Amniotic epithelial cell (primary cell): ENCODE measurements at places on chromosomes 7 and 10.
A peak's percentile ranks its signal among the peaks of the same experiment; 100 is the strongest.

DNA sequence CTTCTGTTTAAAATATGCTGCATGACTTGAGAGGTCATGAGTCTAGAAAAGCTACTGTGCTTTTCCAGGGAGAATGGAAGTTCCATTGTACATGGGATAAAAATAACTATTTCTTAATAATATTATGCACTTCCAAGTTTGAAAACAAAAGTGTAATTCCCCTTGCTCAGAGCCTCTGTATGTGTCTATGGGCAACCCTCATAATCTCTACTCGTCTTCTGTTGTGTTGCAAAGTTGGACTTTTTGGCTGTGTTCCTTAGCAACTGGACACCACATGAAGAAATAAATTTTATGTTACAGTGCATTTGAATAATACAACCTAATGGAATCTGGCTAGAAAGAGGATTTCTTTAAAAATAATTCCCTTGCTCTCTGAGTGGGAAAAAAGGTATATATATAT lies 242.6 kb downstream of the TWIST1 start:
- peak; percentile 15 for DNase-seq

- peak; percentile 82 for DNase-seq
Measured at GRCh38 chr7:107564553-107565298, 955 bp downstream of the DUS4L start.

DNA sequence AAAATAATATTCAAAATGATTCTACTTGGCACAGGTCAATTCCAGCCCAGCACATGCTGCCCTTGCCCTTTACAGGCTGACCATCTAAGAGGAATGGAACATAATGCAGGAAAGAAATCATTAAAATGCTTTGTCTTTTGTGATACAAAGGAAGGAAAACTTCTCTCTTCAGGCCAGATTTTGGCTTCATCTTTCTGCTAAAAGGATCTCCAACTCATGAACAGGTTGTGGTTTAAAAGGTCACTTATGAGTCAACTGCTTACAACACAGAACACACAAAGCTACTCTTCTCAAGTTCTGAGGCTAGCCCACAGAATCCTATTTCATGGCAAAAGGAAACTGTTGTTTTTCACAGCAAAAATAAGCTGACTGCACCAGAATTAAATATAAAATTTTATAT lies 197.1 kb downstream of the DOCK4 start:
- DNase-seq, result peak; percentile 78

- DNase-seq, result no peak
Measured at GRCh38 chr7:42023262-42023661, 213.7 kb downstream of the GLI3 start.

DNA sequence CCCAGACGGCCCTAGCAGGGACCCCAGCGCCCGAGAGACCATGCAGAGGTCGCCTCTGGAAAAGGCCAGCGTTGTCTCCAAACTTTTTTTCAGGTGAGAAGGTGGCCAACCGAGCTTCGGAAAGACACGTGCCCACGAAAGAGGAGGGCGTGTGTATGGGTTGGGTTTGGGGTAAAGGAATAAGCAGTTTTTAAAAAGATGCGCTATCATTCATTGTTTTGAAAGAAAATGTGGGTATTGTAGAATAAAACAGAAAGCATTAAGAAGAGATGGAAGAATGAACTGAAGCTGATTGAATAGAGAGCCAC lies 184 bp downstream of the CFTR start:
- DNase-seq, result no peak

GRCh38 chr10:79353000-79353406 lies 5.7 kb downstream of the PPIF start:
- DNase-seq, result no peak

DNA sequence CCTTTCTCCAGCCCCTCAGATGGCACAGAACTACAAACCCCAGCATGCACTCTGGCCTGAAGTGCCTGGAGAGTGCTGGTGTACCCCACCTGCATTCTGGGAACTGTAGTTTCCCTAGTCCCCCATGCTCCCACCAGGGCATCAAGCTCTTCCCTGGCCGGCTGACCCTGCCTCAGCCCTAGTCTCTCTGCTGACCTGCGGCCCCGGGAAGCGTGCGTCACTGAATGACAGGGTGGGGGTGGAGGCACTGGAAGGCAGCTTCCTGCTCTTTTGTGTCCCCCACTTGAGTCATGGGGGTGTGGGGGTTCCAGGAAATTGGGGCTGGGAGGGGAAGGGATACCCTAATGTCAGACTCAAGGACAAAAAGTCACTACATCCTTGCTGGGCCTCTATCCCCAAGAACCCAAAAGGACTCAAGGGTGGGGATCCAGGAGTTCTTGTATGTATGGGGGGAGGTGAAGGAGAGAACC lies 2.1 kb downstream of the NOS3 start:
- DNase-seq, result peak; percentile 35

GRCh38 chr10:116663342-116663741 lies 42.6 kb downstream of the PNLIPRP2 start:
- no peak for DNase-seq
